ENCODE measurements at places on chromosomes 3 and 15.
A peak's percentile ranks its signal among the peaks of the same experiment; 100 is the strongest.

DNA sequence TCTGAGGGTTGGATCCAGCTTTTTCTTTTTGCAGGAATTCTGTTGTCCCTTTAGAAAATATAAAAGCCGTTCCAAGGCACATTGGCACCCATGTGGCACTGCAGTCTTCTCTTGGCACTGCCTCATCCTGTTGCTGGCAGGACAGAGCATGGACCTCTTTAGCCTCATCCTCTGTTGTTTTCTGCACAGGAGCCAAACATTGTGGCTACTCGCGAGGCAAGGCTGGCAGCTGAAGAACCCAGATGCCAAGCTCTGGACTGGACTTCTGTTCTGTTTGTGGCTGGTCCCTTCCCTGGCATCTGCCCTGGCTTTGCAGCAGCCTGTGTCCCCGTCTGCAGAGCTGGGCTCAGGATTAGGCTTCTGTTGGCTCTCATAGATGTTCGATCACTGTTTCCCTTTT lies 224.7 kb upstream of the TBC1D5 start:
- peak; percentile 17 for DNase-seq

GRCh38 chr3:24389108-24390090 lies 105.3 kb downstream of the THRB start:
- no peak for DNase-seq

- no peak for DNase-seq
Observed at GRCh38 chr15:62544446-62544845, 379.4 kb upstream of the C2CD4B start.

- no peak for DNase-seq
Observed at GRCh38 chr3:38327335-38328009, 19.1 kb upstream of the XYLB start.

DNA sequence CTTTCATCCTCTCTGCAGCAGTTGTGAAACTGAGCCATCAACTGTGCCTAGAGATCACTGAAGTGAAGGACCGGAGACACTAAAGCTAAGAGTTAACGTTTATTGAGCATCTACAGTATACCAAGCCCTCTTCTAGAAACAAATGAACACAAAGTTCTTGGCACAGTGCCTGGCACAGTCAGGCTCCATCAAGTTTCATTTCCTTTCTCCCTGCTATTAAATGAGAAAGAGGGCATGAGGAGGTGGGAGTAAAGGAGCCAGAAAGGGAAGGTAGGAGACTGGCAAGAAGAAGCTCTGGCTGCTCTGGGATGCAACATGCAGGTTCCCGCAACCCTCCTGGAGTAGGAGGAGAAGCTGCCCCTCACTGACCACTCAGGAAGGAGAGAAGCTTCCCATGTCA lies 30.6 kb downstream of the CYP19A1 start:
- DNase-seq = no peak

DNA sequence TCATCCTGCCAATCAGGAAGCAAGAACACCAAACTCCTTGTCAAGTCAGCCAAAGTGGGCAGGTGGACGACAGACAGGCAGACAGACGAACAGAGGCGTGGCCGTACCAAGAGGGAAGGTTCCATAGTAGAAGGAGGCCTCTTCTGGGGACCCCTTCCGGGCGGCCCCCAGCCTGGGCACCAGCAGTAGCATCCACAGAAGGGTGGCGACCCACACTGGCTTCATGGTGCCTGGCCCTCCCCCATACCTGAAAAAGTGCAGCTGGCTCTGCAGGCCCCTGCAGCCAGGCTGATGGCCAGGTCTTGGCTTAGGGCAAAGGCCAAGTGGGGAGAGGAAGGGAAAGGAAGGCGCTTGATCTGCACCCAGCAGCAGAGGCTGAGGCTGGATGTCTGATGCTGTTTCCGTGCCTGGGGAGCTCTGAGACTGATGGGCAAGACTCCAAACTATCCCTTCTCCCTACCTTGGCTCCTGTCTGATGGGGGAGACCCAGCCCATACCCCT lies 607 bp downstream of the LCTL start:
- no peak for DNase-seq

GRCh38 chr3:135141160-135141559 lies 346.1 kb downstream of the EPHB1 start:
- peak; percentile 21 for DNase-seq

DNA sequence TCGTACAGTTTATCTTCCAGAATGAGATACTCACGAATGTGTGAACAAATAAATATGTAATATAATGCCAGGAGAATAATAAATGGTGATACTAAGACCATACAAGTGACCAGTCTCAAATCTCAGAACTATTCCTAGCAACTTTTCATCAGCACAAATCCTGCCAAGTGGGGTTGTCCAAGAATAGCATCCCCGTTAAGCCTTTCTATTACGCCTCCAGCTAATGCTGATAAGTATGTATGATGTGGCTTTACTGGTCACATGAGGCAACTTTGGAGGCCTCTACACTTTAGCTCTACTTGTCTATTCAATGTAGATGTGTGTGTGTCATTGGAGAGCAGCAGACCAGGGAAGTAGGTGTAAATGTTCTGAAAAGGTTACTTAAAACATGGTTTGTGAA lies 129.5 kb downstream of the KCNMB2 start:
- no peak for DNase-seq

DNA sequence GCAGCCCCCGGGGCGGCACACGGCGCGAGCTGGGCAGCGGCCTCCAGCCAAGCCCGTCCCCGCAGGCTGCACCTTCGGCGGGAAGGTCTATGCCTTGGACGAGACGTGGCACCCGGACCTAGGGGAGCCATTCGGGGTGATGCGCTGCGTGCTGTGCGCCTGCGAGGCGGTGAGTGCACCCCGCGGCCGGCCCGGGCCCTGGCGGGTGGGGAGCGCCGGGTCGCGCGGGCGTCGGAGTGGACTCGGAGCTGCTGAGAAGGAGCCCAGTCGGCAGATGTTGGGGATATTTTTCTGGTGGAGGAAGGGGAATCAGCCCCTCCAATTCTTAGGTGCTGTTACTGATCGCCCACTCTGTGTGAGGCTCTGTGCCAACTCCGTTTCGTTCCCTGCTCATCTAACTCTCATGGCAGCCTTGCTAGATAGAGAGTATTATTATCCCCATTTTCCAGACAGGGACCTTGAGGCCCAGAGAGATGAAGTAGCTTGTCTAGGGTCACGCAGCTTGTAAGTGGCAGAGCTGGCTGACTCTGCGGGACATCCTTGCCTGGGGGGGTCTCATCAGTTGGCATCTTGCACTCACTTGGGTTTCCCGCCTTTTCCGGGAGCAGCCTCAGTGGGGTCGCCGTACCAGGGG lies 890 bp downstream of the CHRD start:
- no peak for DNase-seq

GRCh38 chr15:84799511-84800187 lies 17.5 kb upstream of the ALPK3 start:
- DNase-seq = no peak

DNA sequence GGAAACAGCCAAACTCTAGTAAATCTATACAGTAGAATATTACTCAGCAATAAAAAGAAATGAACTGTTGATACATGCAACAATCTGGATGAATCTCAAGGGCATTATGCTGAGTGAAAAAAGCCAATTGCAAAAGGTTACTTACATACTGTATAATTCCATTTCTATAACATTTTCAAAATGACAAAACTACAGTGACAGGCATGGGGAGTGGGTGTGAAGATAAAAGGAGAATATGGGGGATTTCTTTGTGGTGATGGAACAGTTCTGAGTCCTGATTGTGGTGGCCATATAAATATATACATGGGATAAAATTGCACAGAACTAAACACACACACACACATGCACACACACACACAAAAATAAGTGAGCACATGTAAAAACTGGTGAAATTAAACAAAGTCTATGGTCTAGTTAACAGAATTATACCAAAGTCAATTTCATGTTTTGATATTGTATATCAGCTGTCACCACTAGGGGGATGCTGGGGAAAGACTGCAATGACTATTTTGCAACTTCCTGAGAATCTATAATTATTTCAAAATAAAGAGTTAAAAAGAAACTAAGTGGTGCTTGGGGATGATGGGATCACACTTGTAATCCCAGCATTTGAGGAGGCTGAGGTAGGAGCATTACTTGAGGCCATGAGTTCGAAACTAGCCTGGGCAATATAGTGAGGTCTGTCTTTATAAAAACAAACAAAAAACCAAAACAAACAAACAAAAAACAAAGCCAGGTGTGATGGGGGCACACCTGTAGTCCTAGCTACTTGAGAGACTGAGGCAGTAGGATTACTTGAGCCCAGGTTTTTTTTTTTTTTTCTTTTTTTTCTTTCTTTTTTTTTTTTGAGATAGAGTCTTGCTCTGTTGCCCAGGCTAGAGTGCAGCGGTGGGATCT lies 66.0 kb downstream of the SPTSSB start:
- no peak for DNase-seq
